ENCODE measurements at places on chromosomes 3 and 15.

DNA sequence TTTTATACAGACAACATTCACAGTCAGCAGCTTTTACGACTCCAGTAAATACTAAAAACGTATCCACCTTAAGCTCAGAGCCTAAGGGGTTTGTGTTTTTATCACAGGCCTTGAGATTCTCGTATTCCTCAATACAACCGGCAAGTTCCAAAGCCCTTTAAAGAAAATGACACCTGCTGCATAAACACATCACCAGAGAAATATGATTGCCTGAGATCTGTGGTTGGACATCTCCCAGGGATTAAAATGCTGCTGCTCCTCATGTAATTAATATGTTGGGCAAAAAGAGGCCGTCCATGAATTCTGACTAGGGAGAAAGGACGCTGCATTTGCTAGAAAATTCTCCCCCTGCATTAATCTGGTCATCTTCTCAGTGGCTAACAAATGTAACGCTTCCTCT lies 544.8 kb downstream of the MAGI1 start:
- no peak for DNase-seq

DNA sequence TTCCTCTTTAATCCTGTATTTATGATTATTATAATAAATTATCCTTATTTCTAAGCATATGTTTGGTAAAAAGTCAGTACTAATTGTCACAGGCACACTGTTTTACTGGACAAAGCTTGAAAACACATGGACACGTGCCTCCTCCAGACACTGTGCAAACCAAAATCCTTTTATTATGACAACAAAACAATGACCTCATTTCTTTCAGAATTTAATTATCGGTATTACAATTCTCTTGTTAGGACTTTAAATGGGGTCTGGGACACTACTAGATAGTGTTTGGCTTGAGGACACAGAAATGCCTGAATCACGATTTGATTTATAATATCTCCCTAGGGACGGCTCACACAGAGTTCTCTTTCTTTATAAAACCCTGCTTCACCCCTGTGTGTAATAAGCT lies 107.3 kb upstream of the IGSF10 start:
- DNase-seq, result no peak

DNA sequence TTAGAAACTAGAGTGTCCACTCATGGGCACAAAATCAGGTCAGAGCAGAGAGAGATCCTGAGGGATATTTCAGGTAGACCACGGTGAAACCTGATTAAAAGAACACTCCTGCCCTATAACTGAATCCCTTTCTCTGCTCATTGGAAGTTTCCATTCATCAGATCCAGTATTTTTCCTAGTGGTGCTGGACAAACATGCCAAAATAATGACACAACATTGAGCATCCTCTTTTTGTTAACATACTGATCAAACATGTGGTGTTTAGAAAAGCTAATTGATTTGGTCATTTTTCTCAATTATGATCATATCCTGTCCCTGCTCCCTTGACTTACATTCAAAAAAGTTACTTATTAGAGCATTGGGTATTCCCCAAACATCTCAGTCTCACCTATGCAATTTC lies 27.2 kb downstream of the PTX3 start:
- DNase-seq, result no peak

GRCh38 chr3:142944342-142944741 lies 19.1 kb downstream of the PAQR9 start:
- no peak for DNase-seq

GRCh38 chr15:101307048-101307896 lies 12.2 kb upstream of the SNRPA1 start:
- DNase-seq, result no peak

DNA sequence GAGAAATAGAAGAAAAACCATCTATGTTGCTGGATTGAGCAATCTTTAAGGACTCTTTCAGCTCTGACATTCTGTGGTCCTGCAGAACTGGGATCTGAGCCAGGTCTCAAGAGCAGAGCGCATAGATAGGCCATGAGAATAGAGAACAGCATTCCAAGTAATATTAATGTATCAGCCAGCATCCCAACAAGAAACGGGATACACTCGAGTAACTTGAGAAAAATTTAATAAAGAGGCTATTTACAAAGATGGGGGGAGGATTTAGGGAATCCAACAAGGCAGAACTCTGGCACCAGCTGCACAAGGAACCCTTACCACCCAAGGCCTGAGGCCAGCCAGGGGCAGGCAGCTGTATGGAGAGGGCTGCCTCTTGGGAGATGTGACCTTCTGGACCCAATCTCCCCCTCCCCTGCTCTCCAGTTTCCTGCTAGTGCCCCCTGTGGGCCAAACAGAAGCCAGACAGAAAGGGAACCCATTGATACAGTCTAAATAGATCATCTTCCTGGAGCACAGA lies 8.2 kb downstream of the TMOD2 start:
- no peak for DNase-seq

DNA sequence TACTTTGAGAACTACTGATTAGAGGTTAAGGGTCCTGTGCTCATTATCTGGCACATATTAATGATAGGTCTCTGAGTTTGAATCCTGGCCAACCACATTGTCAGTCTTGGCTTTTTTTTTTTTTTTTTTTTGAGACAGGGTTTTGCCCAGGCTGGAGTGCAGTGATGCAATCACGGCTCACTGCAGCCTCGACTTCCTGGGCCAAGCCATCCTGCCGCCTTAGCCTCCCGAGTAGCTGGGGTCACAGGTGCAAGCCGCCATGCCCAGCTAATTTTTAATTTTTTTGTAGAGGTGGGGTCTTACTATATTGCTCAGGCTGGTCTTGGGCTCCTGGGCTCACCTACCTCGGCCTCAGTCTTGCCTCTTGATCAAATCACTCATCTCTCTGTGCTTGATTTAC lies 547 bp upstream of the PCCB start:
- no peak for DNase-seq

GRCh38 chr3:138923531-138923994 lies 23.4 kb downstream of the FOXL2 start:
- DNase-seq, result peak; percentile 39

- DNase-seq, result no peak
Measured at GRCh38 chr3:177300039-177300833, 103.0 kb upstream of the TBL1XR1 start.

- peak; percentile 28 for DNase-seq
Measured at GRCh38 chr3:124774327-124774718, 44.1 kb downstream of the UMPS start.

DNA sequence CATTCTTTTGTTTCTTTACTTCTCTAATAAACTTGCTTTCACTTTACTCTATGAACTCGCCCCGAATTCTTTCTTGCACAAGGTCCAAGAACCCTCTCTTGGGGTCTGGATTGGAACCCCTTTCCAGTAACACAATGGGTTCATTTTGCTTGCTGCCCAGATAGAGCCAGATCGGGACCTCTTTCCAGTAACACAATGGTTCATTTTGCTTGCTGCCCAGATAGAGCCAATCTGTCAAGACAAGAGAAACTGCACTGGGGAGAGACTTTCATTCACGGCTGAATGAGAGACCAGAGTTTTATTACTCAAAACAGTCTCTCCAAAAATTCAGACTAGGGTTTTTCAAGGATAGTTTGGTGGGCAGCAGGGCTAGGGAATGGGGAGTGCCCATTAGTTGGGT lies 25.4 kb downstream of the METTL6 start:
- DNase-seq, result no peak

DNA sequence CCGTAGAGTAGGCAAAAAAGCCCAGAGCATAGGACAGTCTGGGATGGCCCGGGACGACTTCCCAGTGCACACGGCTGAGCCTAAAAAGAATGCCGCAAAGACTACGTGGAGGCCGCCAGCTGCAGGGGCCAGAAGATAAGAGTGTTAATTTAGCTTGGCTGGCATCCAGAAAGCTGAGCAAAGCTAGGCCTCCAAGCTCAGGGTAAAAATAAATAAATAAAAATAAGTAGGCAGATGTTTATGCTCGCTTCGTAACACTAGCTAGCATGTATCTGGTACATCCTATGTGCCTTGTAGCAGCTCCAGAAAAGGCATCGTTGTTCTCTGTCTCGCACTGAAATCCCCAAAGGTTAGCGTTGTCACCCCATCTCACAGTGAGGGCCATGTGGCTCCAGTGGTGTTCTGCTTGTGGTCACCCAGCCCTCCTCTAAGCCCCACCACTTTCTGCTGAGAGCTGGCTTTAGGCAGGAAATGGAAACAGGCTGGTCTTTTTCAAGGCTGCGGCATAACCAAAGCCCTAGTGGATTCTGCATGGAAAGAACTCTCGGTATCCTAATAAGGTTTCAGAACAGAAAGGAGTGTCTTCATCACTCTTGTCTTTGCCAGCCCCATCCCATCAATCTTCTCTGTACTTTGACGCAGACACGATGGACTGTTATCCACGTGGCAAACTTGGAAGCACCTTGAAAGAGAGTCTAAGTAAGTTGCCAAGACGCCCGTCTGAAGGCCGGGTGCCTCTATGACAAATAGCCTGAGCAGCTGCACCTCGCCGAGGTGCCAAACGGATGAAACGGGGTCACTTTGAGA lies 58.1 kb upstream of the MEF2A start:
- no peak for DNase-seq

- DNase-seq, result no peak
Measured at GRCh38 chr3:89000886-89001285, 106.5 kb upstream of the EPHA3 start.

- DNase-seq, result peak; percentile 58
Measured at GRCh38 chr3:156816091-156816793, 9.9 kb upstream of the LEKR1 start.

DNA sequence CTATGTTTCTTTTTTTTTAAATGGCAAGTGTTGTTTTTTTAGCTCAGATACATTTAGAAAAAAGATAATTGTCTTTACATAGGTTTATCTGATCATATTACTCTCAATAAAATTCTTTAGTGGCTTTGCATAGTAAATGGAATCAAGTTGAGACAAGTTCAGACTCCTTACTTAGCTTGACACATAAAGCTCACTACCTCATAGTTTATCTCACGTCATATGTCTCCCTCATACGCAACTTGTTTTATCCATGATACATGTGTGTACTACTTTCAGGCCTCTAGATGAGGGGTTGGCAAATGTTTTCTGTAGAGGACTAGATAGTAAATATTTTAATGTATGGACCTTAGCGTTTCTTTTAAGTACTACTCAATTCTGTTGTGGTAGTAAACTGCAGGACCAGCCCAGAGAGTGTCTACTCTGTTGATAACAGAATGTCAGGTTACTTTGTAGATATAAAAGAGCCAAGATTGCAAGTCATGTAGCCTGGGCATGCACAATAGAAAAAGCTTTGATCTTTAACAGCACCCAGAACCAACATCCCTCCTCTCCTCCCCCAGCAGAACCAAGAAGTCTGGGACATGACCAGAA lies 28.2 kb upstream of the MGA start:
- no peak for DNase-seq

GRCh38 chr3:56556908-56557830 lies at the start of gene CCDC66:
TSS of gene CCDC66 (plus strand) at chr3:56557175. CDS start at chr3:56557243, 68 bp downstream.
- peak; percentile 51 for DNase-seq

DNA sequence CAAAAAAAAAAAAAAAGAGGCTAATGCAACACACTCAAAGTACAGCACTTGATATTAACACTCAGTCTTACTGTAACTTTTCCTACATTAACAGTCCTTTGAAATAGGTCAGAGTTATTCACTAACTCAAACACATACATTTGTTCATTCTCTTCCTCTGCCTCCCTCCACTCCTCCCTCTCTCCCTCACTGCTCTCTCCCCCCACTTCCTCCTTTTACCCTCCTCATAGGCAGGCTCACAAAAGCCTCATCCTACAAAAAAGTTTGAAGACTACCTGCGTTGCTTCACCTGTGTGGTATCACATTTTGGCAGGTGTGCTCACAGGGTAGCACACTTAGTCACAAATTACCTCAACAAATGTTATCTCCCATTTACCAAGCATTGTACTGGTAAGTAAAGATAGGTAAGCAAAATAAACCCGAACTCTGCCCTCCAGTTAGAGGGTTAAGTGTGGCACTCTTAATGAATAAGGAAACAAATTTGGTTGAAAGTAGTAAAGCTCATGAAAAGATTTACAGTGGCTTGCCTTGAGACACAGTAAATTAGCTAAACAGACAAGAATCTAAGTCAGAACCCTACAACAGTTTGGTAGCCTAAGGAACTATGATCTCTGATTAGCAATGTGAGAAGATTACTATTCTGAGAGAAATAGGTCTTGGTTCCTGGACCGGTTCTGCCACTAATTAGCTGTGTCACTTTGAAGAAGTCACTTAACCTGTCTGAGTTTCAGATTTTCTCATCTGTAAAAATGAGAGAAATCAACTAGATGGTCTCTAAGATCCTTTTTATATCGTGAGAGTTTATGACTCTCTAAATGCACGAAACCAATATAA lies 151.0 kb upstream of the MLF1 start:
- DNase-seq, result no peak

GRCh38 chr3:181752202-181752671 lies 40.5 kb downstream of the SOX2 start:
- no peak for DNase-seq
